ENCODE measurements at places on chromosomes 2 and 18.

GRCh38 chr2:222568865-222569264 is 87.0 kb downstream of the FARSB start:
- peak; percentile 62 for DNase-seq

GRCh38 chr2:46076251-46076650 is 221.0 kb upstream of the EPAS1 start:
- DNase-seq: peak; percentile 61

- DNase-seq: no peak
Observed at GRCh38 chr18:7779211-7779610, 212.1 kb downstream of the PTPRM start.

DNA sequence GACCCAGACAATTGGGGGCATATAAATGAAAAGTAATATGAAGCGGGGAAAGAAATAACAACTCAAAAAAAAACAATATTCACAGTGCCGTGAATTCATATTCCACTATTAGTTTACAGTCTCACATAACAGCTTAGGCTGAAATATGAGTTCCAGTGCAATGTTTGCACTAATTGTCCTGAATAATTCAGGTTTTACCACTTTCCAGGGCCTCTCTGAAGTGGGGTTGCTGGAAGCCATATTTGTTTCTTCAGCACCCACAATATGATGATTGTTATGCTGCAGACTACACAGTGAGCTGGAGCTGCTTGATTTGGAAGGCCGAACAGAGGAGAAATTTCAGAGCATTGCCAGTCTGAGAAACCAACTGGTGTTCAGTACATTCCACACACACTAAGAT is 894.5 kb upstream of the ACVR2A start:
- DNase-seq: no peak

DNA sequence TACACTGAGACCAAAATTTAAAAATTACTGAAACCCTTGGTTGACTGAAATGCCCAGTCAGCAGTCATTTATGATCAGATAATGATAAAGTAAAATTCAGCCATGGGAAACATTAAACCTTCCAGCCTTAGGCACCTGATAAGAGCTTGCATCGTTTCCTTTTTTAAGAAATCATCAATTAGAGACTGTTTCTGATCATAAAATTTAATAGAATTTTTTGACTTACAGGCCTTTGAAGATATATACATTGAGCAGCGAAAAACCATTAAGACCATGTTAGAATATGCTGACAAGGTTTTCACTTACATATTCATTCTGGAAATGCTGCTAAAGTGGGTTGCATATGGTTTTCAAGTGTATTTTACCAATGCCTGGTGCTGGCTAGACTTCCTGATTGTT is 99.6 kb upstream of the CSRNP3 start:
- DNase-seq: no peak

- DNase-seq: peak; percentile 65
Observed at GRCh38 chr2:218839430-218839829, 7.8 kb upstream of the PRKAG3 start.

- DNase-seq: no peak
Observed at GRCh38 chr2:62354771-62355561, 151.0 kb downstream of the TMEM17 start.

DNA sequence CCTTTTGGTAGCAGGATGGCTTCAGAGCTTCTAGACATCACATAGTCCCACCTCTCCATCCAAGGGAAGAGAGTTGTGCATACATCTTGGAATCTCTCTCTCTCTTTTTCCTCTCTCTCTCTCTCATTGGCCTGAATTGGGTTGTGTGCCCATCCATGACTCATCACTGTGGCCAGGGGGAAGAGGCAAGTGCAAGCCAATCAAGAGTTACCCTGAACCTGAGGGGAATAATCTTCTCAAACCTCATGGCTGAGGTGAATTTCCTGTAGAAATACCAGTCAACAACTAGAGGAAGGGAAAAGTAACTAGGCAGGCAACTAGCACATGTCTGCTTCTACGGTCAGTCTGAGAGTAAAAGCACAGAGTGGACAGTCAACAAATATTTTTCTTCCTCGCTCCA is 7.3 kb upstream of the CHN1 start:
- peak; percentile 31 for DNase-seq

- DNase-seq: no peak
Observed at GRCh38 chr2:109168716-109169115, 39.7 kb downstream of the SH3RF3 start.

GRCh38 chr2:33451214-33451613 is 25.2 kb upstream of the RASGRP3 start:
- DNase-seq: no peak

GRCh38 chr2:232537499-232537898 is 2.0 kb upstream of the CHRNG start:
- no peak for DNase-seq

GRCh38 chr2:240717181-240717641 is 25.5 kb downstream of the AQP12A start:
- DNase-seq: no peak

DNA sequence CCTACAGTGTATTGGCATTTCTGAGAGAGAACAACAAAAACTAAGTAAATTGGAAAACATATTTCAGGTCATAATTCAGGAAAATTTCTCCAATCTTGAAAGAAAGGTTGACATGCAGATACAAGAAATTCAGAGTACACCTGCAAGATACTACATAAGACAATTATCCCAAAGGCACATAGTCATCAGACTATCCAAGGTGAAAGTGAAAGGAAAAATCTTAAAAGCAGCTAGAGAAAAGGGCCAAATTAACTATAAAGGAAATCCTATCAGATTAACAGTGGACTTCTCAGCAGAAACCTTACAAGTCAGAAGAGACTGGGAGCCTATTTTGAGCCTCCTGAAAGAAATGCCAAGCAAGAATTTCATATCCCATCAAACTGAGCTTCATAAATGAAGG is 449.0 kb upstream of the MMADHC start:
- DNase-seq: no peak

DNA sequence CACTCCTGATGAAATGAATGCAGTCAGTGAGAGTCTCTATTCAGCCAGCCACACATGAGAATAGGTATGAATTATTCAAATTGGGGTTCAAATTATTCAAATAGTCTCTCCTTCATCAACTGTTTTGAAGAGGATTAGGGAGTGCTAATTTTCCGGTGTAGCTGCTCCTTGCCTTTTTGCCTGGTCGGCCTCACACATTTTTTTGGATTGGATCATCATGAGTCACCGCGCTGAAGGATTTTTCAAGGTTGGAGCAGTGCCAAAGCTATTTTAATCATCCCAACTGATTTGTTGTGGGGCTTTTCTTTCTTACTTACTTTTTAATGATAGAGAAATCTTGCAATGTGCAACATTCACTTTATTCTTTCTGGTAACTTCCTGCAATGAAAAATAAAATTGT is 2.4 kb upstream of the DTNA start:
- DNase-seq: peak; percentile 96

- peak; percentile 91 for DNase-seq
Observed at GRCh38 chr2:143955401-143956065, 564.4 kb downstream of the ZEB2 start.

DNA sequence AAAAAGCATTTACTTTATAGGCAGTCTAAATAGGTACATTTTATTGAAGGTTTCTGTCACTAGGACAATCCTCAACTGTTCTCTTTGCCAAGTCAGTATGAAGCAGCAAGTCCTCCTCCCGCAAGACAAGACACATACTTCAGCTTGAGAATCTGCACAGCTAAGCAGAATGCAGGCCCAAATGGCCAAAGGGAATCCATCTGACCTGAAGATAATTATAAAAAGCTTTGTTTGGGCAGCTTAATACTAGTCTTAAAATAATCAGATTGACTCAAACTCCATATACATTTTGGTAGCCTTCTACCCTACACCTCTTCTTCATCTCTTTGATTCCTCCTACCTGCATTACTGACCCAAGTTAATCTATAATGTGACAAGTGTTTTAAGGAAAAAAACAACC is 1.8 kb downstream of the LANCL1 start:
- DNase-seq: no peak

GRCh38 chr2:200525882-200526651 is at the start of gene SGO2:
TSS of gene SGO2 (plus strand) at chr2:200526207. CDS start at chr2:200532976, 6,769 bp downstream.
- peak; percentile 95 for DNase-seq

DNA sequence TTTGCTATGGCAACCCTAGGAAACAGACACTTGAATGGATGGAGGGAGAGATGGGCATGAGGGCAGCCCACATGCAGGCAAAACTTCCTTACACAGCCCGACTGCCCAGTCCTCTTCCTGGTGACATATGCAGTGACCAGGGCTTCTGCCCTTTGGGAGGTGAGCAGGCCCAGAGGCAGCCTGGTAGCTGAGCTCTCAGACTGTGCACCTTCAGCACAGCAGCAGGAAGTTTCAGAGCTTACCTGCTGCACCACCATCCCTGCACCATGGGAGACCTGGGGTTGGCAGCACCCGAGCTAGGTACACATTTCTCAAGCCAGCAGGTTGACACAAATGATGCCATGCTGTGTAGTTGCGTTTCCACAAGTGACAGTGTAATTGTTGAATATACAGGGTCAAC is 97.6 kb upstream of the LMAN1 start:
- no peak for DNase-seq

DNA sequence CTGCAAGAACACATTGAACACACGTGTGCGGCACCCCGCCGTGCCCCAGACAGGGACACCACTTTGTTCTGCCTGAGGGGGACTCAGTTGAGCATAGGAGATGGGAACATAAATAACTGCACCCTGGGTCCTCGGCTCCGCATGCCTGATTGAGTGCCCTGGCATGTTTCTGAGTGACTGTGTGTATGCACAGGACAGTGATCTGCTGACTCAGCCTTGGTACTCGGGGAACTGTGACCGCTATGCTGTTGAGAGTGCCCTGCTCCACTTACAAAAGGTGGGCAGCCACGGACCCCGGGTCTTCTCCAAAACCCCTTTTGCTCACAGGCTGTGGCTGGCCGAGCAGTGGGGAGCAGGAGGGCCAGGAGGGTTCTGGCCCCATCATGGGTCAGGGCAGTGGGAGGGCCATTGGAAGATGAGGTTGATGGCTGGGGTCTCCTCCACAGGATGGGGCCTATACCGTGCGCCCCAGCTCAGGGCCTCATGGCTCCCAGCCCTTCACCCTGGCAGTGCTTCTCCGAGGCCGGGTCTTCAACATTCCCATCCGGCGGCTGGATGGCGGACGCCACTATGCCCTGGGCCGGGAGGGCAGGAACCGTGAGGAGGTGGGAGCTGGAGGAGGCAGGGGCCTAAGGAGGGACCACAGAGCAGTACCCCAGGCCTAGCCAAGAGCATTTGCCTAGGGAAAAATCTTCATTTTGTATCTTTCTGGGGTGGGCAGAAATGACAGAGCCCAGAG is 16.9 kb downstream of the SH2D6 start:
- DNase-seq: no peak

DNA sequence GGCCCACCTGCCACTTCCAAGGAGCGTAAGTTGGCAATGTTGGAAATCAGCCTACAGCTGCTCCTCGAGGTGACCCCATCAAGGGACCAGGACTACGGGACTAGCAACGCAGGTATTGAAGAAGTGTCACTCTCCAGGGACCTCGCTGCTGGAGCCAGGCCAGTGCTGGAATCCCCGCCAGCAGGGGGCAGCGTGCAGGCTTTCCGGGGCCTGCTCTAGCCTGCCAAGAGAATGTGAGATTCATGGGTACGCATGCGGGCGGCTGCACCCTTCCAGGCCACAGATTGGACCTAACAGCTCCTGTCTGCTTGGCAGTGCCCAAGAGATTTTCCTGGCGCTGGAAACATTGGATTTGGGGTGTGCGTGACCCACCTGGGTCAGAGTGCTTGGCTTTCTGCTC is 182.8 kb upstream of the RAB12 start:
- DNase-seq: no peak

Data from fibroblast of skin of right biceps (primary cell).